ENCODE measurements at places on chromosomes 7 and 10.

DNA sequence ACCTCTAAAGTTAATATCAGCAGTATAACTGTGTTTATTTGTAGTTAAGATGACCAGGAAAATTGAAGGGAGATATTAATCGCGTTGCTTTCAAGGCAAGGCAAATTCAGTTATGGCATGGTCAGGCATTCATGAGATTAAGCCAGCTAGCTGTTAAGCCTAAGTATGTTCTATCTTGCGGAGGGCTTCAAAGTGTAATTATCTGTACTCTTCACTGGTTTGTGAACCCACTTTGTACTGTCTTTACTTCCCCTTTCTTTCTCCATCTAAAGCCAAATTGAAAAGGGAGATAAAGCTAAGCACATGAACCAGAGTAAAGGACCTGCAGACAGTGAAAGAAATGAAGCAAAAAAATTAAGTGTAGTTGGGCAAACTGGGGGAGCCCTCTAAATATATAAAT, 483.1 kb upstream of the NRP1 start:
- DNase-seq, result no peak

GRCh38 chr10:102396317-102396650, 779 bp downstream of the NFKB2 start:
- peak; percentile 9 for DNase-seq

DNA sequence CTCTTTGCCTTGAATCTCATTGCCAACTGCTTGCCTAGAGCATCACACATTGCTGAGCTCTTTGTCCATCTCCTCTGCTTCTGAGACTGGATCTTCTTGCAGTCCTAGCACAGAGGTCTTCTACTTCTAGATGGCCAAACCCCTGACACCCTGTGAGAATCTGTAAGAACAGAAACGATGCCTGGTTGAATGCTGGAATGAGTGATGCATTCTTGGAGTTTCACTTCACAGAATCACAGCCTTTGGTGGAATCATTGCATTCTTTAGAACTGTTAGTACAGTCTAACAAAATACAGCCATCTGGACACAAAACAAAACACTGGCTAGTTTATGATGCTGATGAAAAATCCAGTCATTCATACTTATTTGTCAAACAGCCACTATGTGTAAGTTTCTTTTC, 141.7 kb upstream of the ITGB1 start:
- no peak for DNase-seq

- no peak for DNase-seq
Observed at GRCh38 chr7:81623251-81623855, 146.5 kb downstream of the HGF start.

DNA sequence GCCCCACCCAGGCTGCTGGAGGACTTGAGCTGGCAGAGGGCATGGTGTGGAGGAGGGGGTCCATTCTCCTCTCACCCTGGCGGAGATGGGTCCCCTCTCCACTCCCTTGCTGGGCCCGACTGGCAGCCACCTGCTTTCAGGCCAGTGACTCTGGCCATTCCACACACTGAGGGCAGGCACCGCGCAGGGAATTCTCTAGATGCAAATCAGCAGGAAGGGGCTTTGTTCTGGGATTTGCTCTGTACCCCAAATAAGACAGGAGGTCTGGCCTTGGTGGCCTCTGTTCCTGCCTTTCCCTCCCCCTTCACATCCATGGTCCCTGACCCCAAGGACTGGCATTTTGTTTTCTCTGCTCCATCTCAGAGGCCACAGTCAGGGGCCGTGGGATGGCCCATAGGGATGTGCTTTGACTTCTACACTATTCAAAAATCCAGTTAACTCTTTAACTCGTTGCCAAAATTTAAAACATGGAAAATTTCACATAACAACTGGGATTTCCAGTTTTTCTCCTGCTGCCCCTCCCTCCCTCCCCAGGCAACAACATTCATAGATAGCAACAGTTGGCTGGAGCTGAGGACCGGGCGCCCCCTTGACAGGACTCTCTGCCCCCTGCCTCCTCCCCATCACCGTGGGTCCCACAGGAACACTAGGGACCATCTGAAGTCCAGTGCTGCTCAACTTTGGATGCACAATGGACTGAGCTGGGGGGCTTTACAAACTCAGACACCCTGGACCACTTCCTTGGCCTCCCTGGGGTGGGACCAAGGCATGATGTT, 33.9 kb downstream of the PPIF start:
- DNase-seq, result no peak

DNA sequence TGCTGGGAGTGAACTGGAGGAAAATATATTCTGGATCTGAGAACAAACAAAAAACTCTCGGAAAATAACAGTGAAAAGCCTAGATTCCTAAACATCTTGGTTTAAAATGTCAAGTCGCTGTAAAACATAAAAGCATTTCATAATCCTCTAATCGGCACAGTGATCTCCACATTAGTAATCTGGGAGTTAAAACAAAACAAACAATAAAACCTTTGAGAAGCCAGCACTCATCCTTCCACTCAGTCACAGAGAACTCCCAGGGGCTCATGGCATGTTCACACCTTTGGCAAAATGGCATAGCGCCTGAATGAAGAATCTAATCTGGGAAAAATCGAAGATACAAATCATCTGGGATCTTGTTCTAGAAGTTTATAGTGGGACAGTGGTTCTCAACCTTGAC, 24.1 kb upstream of the HPS1 start:
- no peak for DNase-seq

GRCh38 chr7:6167587-6168476, 104.6 kb downstream of the CYTH3 start:
- no peak for DNase-seq

GRCh38 chr7:103765901-103766300, 223.6 kb downstream of the RELN start:
- DNase-seq, result no peak

- no peak for DNase-seq
Observed at GRCh38 chr7:35465791-35466336, 212.0 kb upstream of the TBX20 start.

GRCh38 chr7:8310876-8311275, 48.9 kb upstream of the ICA1 start:
- no peak for DNase-seq

GRCh38 chr7:79683916-79684315, 230.4 kb upstream of the MAGI2 start:
- DNase-seq, result no peak

- no peak for DNase-seq
Observed at GRCh38 chr10:113583571-113583970, 30.7 kb downstream of the HABP2 start.

DNA sequence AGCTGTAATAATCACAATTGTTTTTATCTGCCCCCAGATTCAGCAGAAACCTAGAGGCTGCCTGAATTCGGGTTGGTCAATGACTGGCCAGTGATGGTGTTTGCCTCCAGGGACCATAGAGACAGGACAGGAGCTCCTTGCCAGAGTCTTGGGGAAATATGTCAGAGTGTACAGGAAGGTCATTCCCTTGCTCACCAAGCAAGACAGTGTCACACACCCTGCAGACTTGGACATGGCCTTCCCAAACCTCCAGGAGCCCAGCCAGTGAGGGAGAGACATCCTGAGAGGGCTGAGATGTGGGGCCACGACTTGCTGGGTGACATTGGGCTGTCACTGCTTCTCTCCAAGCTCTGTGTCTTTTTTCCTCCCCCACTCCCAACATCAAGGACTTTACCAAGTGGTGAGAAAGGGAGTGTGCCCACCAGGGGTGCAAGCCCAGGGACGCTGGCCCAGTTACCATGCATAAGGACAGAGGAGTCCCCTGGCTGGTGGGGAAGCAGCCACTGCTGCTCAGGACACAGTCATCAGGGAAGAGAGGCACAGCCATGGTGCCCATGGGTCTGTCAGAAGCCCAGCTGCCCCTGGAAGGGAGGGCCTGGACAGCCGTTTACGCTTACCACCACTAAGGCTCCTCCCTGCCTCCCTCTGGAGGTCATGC, 25.3 kb upstream of the C10orf53 start:
- DNase-seq, result no peak

- no peak for DNase-seq
Observed at GRCh38 chr7:100013328-100013676, 2.1 kb upstream of the ZKSCAN1 start.

DNA sequence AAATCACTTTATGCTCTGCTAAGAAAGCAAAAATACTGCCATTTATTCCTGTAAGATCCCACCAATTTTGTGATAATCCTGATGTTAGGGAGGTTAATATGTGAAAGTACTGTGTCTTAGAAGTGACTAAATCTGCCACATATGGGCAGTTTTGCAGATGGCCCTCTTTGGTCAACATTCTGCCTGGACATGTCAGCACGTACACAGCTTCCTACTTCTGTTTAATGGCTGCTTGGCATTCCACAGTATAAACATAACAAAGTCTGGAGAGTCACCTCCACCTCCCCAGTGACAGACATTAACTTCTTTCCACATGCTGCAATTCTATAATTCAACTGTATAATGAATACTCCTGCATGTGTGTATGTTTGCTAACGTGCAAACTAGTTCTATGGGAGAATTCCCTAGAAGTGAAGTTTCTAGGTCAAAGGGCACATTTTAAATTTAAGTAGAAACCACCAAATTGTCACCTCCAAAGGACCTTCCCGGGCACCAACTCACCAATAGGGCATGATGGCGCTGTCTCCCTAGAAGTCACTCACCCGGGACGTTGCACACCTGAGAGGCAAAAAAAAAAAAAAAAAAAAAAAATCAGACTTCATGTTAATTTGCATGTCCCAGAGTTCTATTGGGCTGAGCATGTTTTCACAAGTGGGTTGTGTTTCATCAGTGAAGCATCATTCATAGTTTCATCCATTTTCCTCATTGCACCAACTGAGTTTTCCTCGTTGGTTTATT, 38.9 kb downstream of the MKI67 start:
- DNase-seq, result no peak

- no peak for DNase-seq
Observed at GRCh38 chr7:24847754-24848153, 90.5 kb upstream of the GSDME start.

GRCh38 chr10:111113238-111113960, 36.6 kb downstream of the ADRA2A start:
- no peak for DNase-seq

DNA sequence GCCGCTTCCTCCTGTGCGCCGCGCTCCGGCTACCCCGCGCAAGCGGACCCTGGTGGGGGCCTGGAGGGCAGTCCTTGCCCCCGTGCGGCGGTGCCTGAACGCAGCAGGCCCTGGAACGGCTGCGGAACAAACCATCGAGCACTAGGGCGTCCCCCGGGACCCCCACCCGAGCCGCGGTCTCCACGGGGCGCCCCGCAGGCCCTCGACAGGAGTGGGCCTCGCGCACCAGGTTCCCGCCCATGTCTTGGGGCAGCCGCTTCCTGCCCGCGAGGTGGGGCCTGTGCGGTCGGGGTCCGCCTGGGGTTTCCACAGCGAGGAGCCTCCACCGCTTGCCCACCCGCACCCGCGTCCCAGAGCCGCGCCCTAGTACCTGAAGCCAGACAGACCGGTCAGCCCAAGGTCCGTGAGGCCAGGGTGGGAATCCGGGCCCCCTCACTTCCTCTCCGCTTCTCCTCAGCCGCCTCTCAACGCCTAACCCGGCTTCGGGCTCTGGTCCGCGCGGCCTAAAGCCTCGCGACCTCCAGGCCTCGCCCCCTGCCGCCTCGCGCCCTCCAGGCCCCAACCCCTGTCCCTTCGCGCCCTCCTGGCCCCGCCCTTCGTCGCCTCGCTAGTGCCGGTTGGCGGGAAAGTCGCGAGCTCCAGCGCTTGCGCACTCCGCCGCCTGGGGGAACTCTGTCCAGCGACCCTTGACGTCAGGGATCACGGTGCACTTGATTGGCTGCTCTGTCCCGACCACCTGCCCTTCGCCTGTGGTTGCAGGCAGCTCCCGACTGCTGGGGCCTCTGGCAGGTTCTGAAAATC, 7.0 kb upstream of the GBX1 start:
- no peak for DNase-seq

DNA sequence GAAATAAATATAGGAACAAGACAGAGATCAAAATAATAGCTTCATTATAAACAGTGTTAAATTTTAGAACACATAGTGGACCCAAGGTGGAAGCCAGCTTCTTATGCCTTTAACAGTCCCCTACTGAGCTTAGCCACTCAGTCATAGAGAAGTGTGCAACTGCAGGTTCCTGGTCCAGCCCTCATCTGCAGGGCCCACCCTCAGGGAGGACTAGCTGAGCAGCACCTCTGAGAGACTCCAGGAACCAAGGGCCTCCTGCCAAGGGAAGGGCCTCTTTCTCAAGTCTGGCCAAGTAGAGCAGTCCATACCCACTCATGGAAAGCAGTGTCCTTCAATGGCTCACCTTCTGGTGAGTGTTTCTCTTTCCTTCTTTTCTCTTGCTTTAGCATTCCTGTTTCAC, 173.7 kb upstream of the PRPS1L1 start:
- DNase-seq, result no peak

GRCh38 chr7:113824117-113824823, 94.5 kb downstream of the PPP1R3A start:
- no peak for DNase-seq

DNA sequence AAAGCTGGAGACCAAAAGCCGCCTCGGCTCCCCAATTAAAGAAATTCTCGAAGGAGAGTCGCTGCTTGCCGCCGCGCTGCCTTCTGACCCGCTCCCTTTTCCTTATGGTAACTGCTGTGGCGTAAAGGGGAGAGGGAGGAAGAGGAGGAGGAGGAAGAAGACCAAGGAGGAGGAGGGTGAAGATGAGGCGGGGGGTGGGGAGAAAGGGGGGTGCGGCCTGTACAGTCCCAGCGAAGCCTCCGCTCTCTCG, 388 bp downstream of the CNOT4 start:
- DNase-seq, result no peak

DNA sequence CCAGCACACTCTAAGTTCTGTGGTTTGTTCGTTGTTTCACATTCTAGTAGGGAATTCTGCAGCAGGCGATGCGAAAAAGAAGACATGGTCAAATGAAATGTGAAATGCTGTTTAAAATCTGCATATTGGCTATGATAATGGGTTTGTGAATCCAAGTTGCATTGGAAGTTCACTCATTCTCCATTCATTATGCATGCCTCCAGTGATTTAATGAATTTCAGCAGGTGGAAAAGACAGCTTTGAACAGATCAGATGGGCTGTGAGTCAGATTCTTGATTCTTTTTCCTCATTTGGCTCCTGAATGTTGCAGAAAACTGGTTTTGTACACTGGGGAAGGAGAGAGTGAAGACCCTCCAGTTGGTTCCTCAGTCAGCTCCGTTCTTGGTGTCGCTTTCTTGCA, 52.1 kb downstream of the PNLIPRP2 start:
- DNase-seq, result no peak

GRCh38 chr10:11603741-11604140, 7.7 kb downstream of the USP6NL start:
- no peak for DNase-seq
